ENCODE measurements at places on chromosomes 13 and 19. TPM values are rescaled to one million over a fixed set of nuclear protein-coding genes. Genes with fewer than 3 reads are reported as not detected.

The APOC4 gene
- not detected for total RNA-seq

The FFAR3 gene
- not detected for total RNA-seq

The MBD3L3 gene
- not detected for total RNA-seq

The CAPN12 gene
- total RNA-seq, result 28.6 TPM

The ZNF253 gene
- total RNA-seq, result 28.6 TPM

The FREM2 gene
- total RNA-seq, result not detected

The MIA gene
- 5.7 TPM for total RNA-seq

The PRODH2 gene
- total RNA-seq, result not detected

The OLFM2 gene
- not detected for total RNA-seq

DNA sequence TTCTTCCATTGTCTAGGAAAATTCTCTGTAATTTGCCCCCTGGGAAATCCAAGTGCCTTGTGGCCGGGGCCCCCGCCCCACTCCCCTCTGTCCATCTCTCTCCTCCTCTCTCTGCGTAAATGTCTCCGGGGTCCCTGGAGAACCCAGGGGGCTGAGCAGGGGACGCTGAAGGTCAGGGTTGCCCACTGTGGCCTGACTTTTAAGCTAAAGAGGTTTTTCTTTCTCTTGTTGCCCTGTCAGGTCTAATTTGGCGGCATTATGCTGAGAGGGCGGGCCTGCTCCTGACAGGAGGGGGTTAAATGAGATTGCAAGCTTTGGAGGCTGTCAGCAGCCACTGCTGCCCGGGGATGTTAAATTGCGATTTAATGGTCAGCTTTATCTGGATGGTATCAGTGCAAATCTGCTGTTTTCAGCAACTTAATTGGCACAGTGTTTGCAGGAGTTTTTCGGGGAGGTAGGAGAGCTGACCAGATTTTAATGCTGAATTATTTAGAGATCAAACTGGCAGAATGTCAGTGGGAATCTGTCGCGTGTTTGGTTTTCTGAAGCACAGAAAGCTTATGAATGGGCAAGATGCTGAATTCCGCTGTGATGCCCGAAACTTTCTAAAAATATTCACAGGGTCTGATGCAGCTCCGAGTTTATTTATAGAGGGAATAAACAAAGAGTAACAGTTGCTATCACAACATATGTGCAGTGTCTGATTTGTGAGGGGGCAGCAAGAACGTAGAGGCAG, 93.2 kb upstream of the SOX1 start:
- DNase-seq, result no peak

GRCh38 chr13:27774651-27775050, 17.6 kb upstream of the GSX1 start:
- DNase-seq, result no peak

DNA sequence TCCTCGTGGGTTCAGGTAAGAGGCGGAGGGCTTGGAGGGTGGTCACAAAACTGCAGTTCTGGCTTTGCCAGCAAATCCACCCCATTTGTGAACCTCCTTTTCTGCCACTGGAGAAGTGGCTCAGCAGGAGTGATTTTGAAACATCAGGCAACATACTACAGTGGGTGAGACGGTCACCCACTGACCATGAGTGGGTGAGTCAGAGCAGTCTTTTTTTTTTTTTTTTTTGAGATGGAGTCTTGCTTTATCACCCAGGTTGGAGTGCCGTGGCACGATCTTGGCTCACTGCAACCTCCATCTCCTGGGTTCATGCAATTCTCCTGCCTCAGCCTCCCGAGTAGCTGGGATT, 3.0 kb downstream of the TOMM40 start:
- no peak for DNase-seq

DNA sequence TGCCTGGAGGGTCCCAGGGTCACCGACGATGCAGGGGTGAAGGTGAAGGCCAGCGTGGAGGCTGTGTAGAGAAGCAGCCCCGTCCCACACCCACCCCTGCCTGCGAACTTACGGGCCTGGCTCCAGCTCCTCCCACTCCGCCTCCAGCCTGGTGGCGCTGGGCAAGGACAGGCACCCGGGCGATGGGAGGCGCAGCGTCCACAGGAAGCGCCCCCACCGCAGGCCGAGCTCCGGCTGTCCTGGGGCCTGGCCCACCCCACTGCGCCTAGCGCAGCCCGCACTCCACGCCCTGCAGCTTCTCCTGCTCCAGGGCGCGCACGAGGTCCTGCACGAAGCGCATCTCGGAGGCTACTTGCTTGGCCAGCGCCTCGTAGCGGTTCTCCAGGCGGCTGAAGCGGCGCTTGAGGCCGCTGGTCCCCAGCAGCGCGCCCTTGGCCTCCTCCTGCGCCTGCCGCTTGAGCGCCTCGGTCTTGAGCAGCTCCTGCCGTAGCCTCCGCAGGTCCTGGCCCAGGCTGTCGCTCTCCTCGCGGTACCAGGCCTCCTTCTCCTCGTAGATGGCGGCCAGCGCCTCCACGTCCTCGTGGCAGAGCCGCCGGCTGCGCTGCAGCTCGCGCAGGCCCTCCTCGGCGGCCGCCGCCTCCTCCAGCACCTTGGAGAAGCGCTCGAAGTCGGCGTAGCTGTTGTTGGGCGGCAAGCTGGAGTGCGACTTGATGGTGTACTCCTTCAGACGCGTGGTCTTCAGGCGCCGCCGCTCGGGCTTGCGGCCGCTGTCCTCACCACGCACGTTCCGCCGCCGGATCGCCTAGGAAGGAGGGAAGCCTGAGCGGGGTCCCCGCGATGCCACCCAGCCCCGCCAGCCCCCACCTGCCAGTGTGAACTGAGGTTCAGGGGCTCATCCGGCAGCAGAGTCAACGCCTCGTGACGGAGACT, 11.8 kb downstream of the DAPK3 start:
- DNase-seq, result no peak

GRCh38 chr13:94928127-94928775, 215.9 kb upstream of the SOX21 start:
- DNase-seq, result no peak

GRCh38 chr19:9934132-9934950, 2.0 kb downstream of the OLFM2 start:
- peak; percentile 84 for DNase-seq

- no peak for DNase-seq
Measured at GRCh38 chr19:11265785-11266236, 3.5 kb upstream of the DOCK6 start.

- no peak for DNase-seq
Measured at GRCh38 chr13:42762917-42763316, 18.5 kb upstream of the FAM216B start.

- no peak for DNase-seq
Measured at GRCh38 chr13:66992719-66993118, 237.4 kb downstream of the PCDH9 start.

DNA sequence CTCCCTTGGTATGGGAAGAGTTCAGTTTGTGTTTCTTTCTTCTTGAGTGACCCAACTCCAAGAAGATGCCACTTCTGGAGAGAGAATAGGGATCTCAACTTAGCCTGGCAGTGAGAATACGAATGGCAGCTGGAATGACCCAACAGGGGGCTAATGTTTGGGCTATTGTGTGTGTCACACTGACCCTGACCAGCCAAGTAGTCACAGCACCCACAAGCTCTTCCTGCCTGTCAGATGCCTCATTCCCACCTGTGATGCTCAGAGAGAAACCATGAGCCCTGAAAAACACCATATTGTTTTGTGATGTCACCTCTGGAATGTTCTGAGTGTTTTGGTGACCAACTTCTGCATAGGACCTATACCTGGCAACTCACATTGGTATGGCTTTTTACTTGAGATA, at the start of gene CBY2:
TSS of gene CBY2 (plus strand) at position 233 of the 400 bp plus-strand sequence. CDS start at position 304, 71 bp downstream.
- DNase-seq, result no peak

- no peak for DNase-seq
Measured at GRCh38 chr13:112468069-112468468, 91.9 kb downstream of the SPACA7 start.

- DNase-seq, result peak; percentile 77
Measured at GRCh38 chr19:2775556-2776430, 7.3 kb downstream of the SGTA start.

GRCh38 chr13:86464193-86464592, 665.0 kb upstream of the SLITRK6 start:
- no peak for DNase-seq

DNA sequence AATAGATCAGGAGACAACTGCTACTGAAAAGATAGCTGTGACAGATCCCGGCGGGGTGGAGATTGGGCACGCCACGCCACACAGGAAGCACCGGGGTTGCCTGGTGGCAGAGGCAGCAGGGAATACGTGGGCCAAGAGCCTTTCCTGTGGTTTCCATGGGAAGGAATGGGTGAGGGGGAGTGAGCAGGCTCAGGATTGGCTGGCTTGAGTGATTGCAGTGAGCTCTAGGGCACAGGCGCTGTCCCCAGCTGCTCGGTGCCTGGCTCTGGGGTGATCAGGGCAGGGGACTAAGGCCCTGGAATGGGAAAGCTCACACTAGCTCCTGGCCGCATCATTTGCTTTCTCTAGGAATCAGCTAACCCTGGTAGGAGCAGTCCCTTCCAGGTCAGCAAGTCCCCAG, 166.1 kb downstream of the USP12 start:
- DNase-seq, result no peak

- peak; percentile 70 for DNase-seq
Measured at GRCh38 chr13:78602561-78603239, 652 bp downstream of the POU4F1 start.

- DNase-seq, result no peak
Measured at GRCh38 chr19:54469496-54469934, 3.6 kb downstream of the CDC42EP5 start.

DNA sequence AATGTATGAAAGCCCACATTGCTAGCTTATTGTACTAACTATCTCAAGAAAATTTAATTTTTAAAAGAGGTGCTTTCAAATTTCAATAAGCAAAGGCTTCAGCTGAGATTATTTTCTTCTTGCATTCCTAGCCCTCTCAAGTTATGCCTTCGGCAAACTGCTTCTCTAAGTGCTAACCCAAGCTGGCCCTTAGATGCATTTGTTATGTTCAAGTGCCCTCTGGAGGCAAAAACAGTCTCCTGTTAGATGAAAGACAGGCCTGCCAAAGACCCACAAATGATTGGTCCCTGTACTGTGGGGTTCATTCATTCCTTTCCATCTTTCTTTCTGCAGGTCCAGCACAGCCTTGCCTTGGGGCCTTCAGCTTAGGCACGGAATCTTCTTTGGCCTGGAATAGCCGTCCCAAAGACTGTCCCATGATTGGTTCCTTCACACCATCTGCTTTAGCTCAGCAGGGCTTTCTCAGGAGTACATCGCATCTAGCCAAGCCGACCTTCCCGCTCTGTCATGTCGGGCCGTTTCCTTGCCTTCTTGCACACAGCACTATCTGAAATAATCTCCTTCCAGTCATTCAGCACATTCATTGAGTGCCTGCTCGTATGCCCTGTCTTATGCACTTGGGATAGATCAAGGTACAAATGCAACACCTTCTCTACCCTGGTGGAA, 26.4 kb upstream of the TPTE2 start:
- peak; percentile 39 for DNase-seq

GRCh38 chr13:98599502-98600328, 22.8 kb upstream of the STK24 start:
- no peak for DNase-seq

DNA sequence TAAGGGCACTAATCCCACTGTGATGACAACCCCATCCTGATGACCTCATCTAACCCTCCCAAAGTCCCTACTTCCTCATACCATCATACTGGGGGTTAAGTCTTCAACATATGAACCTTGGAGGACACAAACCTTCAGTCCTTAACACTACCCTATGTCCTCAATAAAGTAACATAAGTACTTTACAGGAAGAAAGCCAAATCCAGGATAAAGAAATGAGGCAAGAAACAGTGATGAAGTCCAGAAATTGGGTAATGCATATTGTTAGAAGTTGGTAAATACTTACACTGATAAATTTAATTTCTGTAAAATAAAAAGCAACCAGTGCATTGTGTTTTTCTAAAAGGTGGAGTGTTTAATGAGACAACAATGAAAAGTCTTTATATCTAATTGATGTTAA, 284.8 kb upstream of the SOX21 start:
- no peak for DNase-seq

DNA sequence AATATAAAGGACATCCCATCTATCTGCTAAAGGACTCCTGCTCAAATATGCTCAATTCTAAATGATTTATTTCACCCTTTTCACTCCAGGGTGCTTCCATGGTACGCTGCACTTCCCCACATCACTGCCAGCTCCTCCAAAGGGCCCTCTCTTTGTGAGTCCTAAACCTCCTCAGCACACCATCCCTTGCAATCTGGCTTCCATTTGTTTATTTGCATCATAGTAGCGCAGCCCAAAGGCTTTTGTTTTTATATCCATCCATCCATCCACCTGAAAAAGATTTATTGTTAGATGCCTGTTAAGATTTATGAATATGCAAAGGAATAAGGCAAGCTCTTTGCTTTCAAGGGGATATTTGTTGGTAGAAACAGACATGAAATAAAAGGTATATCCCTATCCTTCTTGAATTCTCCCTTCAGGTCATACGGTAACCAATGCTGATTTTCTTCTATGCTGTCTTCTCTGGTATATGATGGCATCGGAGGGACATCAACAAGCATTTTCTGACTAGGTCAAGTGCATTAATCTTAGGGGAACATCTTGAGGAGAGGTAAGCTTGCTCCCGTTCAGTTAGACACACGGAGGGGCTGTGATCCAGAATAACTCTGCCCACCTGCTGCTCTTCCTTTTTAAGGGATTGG, 397.6 kb downstream of the LIG4 start:
- no peak for DNase-seq

DNA sequence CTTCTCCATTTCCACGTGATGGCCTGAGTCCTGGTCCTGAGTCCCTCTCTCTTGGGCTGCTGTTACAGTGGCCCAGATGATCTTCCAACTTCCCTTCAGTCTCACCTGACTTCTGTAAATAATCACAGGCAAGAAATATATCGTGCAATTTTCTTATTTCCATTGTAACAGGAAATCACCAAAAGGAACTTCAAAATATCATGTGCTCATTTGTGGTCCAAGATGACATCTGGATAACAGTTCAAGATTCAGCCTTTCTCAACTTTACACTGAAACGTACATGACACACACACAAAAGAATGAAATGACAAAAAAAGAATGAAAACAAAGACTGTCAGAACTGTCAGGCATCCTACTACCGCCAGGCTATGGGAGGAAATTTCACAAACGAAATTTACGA, 22.0 kb upstream of the RAP2A start:
- DNase-seq, result no peak

GRCh38 chr19:55678121-55678671, 3.2 kb downstream of the EPN1 start:
- peak; percentile 93 for DNase-seq

GRCh38 chr13:49532593-49532992, 36.8 kb downstream of the PHF11 start:
- DNase-seq, result no peak

- no peak for DNase-seq
Measured at GRCh38 chr19:33210266-33210940, 15.2 kb downstream of the SLC7A10 start.

DNA sequence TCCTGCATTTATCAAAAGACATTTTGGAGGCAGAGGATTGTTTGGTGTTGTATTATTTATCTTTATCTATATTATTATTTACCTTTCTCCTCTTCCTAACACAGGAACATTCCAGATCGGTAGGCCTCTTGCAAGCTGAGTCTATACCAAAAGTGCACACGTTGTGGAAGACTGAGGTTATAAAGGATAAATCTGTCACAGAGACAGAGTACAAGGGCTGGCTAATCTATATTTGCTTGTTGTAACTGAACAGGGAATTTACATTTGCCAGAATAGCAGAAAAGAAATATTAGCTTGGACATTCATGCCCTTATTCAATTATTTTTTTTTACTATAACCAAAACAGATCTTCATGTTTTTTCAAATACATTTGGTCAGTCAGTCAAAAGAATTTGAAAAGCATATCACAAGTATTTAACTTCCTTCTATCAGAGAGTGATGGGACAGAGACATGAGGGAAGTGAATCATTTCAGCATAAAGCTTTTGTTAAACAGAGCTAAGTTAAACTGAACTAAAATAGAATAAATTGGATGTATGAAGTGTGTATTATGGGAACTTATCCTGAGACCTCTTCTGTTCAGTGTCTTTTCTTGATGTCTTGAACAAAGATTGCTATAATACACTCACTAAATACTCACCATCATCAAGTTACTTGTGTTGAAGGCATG, 352.5 kb downstream of the DNAJC15 start:
- no peak for DNase-seq
